ENCODE measurements at places on chromosomes 5 and 9.

DNA sequence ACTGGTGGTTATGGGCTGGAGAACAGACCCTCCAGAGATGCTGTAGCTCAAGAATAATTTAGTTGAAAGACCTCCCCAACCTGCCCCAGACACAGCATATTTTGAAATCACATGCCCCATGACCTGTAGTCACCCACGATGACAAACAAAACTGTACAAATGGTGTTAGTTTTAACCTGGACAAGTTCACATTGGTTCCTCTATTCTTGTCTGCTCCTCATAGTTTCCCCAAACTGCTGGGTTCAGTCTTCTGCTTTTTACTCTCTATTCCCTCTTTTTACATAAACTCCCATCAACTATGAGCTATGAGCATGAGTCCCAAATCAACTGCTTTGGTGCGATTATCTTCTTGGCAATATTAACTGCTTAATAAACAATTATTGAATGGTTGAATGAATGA, 365.3 kb upstream of the CLINT1 start:
- DNase-seq: no peak

GRCh38 chr5:112583166-112583565, 154.5 kb upstream of the APC start:
- no peak for DNase-seq

- no peak for DNase-seq
These were observed 33.5 kb downstream of the SHC3 start for GRCh38 chr9:89145097-89145496.

DNA sequence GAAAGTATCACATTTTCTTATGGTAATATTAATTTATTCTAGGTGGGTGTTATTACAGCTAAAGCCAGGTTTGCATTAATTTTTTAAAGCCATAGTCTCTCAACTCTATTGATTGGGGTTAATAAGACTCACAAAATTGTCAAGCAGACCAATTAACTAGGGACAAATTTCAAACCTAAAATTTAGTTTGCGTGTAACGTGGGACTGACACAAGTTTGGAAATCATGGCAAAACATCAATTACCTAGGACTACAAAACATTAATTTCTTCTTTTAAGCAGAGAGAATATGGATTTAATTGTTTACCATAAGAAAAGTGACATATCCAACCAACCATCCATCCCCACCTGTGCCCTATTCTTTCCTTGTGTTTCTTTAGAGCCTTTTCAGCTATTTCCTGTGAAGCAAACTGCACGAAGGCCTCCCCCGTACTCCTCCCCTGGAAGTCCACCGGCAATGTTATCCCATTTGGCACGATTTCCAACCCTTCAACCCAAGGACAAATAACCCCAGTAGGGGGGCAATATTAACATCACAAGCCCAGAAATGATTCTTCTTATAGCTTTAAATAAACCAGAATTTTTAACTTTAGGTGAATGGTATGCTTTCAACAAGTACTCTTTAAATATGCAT, 4.4 kb downstream of the HNRNPH1 start:
- DNase-seq: no peak

DNA sequence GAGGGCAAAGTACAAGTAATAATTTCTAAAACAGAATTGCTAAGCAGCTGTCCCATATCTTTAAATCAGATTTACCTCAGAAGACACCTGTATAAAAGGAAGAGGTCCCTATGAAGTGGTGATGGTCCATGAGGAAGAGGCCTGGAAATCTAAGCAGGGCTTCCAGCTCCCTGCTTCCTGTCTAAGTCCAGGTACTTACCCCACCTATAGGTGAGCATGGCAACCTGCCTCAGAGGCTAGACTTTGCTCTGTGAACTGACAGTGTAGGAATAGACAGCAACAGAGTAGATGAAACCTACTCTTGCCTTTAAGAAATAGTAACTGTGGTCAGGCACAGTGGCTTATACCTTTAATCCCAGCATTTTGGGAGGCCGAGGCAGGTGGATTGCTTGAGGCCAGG, 55.8 kb upstream of the ARRDC3 start:
- no peak for DNase-seq

- no peak for DNase-seq
These were observed 752 bp upstream of the ANKH start for GRCh38 chr5:14872070-14872989.

GRCh38 chr5:79297661-79298060, 61.7 kb downstream of the JMY start:
- DNase-seq: no peak

GRCh38 chr9:98146101-98146991, 27.3 kb upstream of the TRIM14 start:
- DNase-seq: no peak

DNA sequence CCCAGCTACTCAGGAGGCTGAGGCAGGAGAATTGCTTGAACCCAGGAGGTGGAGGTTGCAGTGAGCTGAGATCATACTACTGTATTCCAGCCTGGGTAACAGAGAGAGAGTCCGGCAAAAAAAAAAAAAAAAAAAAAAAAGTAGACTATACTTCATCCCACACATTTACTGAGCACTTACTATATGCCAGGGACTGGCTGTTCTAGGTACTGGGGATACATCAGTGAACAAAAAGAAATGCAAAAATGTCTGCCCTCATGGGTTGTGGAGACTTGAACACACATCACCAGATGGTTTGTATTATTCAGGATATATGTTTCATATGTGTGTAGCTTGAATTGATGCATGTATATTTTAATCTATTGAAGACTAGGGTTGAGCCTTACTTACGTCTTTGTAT, 2.9 kb upstream of the LHFPL2 start:
- no peak for DNase-seq

DNA sequence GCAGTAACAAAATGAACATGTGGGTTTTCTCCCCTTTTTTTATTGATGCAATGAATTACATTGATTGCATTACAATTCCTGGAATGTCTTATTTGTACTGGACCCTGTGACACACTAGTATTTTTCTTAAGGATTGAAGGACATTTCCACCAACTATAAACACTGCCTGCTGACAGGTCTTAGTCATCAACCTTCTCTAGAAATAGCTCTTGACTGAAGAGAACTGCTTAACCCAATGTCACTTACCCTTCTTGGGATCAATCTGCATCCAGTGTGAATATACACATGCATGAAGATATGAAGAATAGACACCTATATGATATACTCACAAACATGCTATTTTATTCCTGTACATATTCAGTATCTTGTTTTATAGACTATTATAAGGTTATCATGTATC, 130.6 kb downstream of the FBXO38 start:
- DNase-seq: no peak

- no peak for DNase-seq
These were observed 2.2 kb downstream of the FNIP1 start for GRCh38 chr5:131794586-131794985.

GRCh38 chr9:92808726-92809451, 44.3 kb upstream of the BICD2 start:
- DNase-seq: no peak

GRCh38 chr5:180785121-180785781, 17.4 kb downstream of the MGAT1 start:
- no peak for DNase-seq

GRCh38 chr5:178325679-178326373, 93.2 kb upstream of the PHYKPL start:
- no peak for DNase-seq

DNA sequence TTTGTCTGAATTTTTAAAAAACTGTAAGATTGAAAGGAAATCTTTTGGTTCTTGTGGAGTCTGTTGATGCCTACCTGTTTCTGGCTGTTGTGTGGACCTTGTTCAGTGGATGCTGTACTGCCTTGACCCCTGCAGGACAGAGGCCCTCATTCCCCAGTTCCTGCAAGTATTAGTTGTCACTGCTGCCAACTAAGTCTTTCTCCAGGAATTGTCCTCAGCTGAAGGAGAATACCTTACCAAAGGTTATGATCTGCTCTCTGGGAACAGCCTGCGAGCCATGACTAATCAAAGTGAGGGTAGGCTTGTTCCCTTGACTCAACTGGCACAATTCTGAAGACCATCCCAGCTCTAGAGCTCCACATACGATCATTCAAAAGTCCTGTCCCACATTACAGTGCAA, 145.3 kb upstream of the FST start:
- DNase-seq: no peak

GRCh38 chr5:140574165-140574564, 9.5 kb downstream of the SLC35A4 start:
- no peak for DNase-seq

GRCh38 chr9:98022447-98022846, 34.1 kb upstream of the NANS start:
- no peak for DNase-seq

GRCh38 chr5:146041180-146041789, 64.1 kb downstream of the PLAC8L1 start:
- no peak for DNase-seq

- DNase-seq: no peak
These were observed 36.0 kb upstream of the MSH3 start for GRCh38 chr5:80618438-80618837.

DNA sequence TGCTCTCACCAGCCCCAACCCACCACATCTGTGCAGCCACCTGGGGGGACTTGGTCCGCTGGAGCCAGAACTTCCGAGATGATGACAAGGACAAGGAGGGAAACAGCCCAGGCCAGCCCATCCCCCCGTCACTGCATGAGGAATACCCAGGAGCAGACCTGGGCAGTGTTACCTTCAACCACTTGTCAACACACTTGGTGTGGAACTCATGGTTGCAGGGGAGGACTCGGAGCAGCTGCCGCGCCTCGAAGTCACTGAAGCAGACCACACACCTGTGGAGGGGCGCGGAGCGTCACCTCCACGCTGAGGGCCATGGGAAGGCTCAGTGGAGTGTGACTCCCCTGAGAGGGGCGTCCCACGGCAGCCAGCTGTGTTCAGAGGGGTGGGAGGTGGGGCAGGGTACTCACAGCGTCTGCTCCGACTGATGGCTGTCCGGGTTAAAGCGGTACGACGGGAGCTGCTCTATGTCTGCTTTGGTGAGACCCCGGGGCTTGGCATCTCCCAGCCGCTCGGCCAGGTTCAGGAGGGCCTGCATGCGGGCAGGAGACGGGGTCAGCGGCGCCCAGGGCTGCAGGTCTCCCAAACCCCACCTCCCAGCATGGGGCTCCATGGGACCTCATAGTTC, 8.0 kb downstream of the RNF44 start:
- DNase-seq: no peak

DNA sequence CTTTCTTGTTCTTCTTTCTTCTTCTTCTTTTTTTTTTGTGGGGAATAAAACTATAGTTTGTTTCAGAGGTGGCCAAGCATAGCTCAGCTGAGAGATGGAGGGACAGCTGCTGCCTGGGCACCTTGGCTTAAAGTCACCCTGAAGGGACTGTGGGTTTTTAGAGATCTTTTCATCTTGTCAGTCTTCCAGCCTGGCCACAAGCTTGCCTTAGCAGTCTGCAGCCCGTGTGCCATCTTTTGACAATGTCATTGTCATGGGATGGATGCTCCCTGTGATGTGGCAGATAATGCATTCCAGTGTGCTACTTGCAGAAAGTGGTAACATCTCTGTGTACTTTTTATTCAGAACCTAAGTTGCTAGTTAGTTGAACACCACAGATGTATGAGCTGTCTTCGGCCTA, 280.8 kb downstream of the FANCC start:
- DNase-seq: no peak

- DNase-seq: no peak
These were observed at the start of gene PCDHGA10 for GRCh38 chr5:141412854-141413539. Gene PCDHGA10, plus strand, starts transcription at chr5:141412987. Its CDS starts 189 bp downstream, at chr5:141413176.

- no peak for DNase-seq
These were observed 92.3 kb downstream of the PTCD2 start for GRCh38 chr5:72412283-72413055.

- DNase-seq: no peak
These were observed 4.8 kb downstream of the CCL19 start for GRCh38 chr9:34686231-34686630.

- DNase-seq: no peak
These were observed 232.6 kb upstream of the TNC start for GRCh38 chr9:115350548-115350947.

DNA sequence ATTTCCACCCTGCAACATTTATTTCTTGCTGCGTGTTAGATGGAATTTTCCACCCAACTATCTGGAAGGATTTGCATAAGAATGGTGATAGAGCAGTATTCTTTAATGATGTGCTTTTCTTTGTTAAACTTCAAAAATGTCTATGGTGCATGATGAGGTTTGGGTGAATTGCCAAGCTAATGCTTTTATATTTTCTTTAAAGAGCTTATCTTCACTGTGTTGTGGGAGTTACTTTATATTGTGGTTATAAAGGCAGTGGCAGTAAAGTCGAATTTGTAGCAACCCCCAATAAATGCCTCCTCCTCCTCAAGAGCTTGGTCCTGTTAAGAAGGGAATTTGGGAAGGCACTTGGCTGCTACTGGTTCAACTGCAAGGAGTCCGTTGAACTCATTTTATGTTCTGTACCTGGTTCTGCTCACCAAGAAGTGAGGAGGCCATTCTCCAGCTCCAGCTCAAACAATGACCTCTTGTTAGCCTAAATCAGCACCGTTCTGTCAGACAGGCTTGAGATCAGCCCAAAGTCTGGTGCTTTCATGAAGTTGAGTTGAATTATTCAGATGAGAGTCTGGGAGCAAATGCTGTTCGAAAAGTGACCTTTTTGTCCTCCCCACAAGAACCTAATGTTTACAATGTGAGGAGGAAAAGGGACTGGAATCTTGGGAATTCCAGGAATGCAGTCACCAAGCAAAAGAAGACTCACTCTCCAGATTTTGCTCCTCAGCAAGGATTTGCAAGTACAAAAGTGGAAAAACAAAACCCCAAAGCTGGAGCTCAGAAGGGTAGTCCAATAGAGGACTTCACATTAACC, 217.0 kb downstream of the TMEM38B start:
- DNase-seq: no peak

DNA sequence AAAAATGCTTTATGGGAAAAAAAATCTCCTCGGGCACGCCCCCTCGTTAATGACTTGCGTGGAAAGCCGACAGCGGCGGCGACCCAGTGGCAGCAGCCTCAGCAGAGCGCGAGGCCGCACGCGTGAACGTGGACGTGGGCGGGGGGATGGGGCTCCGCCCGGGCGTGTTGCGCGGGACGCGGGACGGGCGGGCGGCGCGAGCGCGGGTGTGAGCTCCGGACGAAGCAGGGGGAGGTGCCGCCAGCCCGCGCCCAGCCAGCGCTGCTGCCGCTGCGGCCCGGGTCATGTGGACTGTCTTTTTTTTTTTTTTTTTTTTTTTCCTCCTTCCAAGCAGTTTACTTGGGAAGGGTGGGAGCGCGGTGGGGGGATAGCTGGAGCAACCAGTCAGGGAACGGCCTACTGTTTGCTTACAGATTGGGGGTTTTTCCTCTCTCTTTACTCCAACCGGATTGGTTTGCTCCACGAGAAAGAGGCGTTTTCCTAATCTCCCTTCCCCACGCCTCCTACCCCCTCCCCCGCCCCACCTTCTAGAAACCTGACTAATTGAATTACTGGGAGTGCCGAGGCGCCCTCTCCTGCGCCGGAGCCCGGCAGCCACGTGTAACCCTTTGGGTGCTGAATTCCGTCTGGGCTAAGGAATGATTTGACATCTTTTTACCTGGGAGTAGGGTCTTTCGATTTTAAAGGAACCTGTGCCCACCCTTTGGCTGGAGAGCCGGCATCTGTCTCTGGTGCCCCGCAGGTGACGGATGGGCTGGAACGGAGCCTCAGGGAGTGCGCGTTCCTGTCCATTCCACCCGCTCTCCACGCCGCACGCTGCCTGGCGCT, 1.7 kb upstream of the EFNA5 start:
- DNase-seq: peak; percentile 93

Measured in epithelial cell of proximal tubule (primary cell).